ENCODE measurements at places on chromosomes 12 and 14.

- no peak for DNase-seq
These were observed 32.1 kb downstream of the CMKLR1 start for GRCh38 chr12:108307006-108307405.

GRCh38 chr14:70527501-70528105 is 7.2 kb downstream of the ADAM20 start:
- DNase-seq, result no peak

DNA sequence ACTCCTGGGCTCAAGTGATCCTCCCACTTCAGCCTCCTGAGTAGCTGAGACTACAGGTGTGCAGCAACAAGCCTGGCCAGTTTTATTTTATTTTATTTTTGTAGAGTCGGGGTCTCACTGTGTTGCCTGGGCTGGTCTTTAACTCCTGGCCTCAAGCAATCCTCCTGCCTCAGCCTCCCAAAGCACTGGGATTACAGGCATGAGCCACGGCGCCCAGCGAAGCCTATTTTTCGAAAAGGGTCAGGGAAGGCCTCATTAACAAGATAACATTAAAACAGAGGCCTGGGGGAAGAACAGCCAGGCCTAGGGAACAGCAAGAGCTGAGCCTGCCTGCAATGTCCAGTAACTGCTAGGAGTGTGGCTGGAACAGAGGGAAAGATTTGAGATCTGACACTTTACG is 36.1 kb upstream of the VRK1 start:
- DNase-seq, result no peak

DNA sequence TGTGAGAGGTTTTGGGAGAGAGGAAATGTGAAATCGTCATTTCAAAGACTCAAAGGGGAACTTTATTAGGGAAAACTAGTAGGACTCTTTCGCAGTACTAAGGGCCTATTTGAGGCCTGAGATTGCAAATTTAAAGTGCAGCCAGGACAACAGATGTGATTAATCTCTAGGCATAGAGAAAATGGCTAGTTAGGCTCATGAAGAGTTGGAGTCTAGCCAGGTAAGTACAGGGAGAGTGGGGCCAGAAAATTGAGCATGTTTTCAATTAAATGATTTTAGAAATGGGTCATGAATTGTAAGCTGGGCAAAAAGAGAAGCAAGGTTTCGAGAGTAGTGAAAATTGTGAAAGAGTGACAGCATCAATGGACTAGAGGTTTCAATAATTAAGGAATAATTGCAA is 91.9 kb upstream of the LMNTD1 start:
- no peak for DNase-seq

GRCh38 chr14:102027951-102028350 is 58.9 kb downstream of the HSP90AA1 start:
- DNase-seq, result no peak

DNA sequence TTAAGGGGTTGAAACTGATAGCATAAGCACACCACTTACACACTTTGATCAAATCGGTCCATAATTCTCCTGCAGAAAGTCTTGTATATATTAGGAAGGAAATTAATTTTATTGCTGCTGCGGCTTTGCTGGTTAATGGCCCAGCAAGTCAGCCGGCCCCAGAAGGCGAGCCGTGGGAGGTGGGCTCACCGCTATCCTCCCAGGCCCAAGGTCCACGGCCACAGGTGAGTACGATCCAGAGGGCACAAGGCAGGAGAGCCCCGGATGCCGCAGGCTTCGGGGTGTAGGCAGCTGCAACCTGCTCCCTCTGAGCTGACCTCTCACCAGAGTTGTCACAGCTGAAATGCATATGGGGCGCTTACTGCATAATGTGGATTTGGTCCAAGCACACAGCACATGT is 165.7 kb downstream of the TBX5 start:
- DNase-seq, result no peak

DNA sequence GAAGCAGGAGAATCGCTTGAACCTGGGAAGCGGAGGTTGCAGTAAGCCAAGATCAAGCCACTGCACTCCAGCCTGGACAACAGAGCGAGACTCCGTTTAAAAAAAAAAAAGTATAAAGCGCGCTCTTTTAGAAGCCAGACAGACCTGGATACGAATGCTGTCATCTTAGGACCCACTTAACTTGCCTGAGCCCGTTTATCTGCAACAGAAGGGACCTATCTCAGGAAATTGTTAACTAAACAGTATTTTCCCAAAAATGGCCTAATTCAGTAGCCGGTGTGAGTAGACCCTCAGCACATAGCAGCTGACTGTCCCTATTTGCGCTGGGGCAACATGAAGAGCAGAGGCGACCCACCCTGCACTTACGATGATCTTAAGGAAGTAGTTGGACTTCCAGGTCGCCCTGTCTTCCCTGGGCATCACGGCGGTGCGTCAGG is 529 bp downstream of the RPLP0 start:
- DNase-seq, result no peak

DNA sequence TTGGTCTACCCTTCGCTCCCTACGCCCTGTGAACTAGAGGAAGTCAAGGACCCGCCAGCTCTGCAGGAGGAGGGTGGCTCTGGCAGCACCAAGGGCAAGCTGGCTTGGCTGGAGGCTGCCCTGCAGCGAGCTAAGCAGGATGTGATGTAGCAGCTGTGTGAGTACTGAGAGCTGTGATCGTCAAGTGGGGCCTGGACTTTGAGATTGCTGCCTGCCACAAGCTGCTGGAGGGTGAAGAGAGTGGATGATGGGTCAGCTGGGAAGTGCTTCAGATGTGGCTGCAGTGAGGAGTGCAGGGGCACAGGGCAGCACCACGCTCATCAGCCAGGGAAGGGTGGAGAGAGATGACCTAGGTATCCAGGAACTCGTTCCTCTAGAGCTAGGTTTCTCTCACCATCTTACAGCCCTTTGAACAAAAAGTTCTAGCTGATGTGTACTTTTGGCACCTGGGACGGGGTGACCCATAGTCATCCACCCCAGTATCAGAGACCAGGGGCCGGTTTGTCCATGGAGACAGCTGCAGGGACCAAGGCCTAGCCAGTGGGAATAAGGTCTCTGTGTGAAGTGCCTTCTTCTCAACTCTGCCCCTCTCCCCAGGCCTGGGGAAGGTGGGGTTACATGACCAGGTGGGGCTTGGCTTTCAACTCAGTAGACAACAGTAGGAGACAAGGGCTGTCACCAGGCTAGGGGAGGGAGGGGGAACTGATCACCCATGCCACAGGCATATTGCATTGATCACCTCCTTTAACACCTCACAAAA is 3.2 kb downstream of the KRT86 start:
- no peak for DNase-seq

DNA sequence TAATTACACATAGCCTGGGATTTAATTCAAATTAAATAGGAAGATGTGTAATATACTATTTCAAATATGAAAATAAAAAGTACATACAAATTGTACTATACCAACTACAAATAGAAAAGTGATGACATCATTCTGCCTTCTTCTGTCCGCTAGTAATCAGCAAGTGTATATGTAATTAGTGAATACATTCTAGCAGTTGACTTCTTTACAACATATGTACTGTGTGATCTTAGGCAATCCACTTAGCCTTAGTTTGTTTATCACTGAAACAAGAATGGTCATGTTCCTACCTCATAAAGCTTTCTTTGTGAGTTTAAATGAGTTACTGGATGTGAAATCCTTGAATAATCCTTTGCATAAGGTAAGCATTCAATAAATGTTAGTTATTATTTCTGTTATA is 7.8 kb upstream of the LUM start:
- DNase-seq, result no peak

GRCh38 chr12:1929985-1930802 is 11.7 kb upstream of the CACNA2D4 start:
- DNase-seq, result no peak

DNA sequence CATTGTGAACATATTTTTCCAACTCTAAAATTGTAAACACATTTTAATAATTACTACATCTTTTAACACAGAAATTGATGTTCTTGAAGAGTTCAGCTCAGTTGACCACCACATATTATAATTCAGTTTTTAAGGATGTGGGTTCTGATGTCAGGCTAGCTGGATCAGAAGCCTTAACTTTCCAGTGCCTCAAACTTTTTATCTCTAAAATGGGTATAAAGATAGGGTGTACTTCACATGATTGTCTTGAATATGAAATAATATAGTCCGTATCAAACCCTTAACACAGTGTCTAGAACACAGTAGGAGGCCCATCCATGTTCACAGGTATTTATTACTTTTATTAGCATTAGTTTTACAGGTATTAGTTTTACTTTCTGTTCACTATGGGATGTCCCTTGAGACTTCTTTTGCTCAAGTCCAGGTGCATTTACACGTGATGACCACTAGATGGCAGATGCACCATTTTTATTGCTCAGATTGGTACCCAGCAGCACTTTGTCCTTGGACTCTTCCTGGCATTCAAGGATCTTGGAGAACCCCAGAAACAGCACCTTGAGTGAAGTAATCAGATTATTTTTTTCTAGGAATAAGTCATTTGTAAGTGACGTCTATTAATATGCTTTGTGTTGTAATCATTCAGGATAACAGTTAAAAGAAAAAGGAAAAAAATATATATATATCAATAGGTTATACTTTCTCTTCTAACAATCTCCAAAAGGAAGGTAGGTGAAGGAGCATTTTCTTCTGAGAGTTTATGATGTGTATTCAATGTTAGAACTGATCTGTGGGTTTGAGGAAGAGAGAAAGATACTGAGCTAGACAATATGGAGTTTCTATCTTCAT is 580.2 kb downstream of the ETNK1 start:
- DNase-seq, result no peak

DNA sequence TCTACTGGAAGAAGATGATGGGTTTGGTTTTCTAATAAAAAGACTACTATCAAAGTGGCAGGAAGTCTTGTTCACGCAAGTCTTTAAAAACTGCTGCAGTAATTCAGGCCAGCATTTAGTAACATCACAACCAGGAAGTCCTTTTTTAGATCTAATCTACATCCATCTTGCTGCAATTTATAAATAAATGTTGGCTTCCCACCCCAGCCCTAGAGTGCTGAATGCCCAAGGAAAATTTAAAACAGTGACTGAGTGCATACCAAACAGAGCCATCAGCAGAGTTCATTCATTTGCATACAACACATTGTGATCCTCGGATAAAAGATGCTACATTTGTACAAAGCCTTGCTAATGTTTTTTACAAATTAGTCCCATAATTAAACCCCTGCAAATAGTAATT is 72.1 kb downstream of the PHLDA1 start:
- DNase-seq, result no peak

DNA sequence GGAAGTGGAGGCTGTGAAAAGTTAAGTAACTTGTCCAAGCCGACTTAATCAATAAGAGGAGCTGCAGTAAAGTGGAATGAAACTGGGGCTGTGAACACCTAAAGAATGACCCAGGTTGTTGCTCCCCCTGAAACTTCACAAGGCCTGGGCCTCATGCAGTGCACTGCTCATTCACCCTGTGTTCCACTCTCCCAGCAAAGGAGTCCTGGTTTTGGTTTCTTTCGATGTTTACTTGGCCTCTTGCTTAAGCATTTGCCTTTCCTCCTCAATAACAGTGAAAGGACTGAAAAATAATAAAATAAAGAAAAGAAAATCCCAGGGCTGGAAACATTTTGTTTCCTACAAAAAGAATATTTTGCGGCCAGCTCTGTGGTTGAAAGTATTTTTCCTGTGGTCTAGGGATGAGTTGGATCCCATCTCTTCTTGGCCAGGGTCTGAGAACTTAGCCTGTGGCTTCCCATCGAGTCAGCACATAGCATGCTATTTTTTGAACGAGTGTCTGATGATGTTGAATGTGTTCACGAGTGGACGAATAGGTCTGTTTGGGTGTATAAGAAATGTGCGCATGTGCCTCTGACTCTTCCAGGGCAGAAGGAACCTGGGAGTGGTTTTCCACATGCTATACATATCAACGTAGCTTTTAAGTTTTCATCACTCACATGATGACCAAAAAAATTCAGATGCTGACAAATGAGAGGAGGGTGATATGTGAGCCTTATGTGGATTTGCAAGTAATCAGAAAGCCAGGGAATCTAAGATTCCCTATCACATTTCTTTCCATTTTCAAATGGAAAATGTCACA is 349.8 kb downstream of the ZFP36L1 start:
- DNase-seq, result no peak

DNA sequence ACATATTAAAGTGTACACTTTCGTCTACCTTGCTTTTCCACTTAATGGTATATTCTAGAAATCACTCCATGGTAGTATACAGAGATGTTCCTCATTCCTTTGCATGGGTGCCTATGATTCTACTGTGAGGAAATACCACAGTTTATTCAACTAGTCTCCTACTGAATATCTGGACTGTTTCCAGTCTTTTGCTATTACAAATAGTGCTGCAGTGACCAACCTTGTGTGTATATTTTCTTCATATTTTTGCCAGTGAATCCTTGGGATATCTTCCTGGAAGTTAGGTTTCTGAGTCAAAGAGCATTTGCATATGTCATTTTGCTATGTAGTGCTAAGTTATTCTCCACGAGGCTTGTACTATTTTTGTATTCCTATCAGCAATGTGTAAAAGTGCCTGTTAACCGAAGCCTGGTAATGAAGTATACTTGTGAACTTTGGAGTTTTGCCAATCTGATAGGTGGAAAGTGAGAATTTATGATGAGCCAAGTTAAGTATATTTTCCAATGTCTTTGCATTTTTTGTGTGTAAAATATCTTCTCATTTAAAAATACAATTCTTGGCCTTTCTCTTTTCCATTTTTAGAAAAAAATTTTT is 31.3 kb upstream of the TMEM263 start:
- no peak for DNase-seq

DNA sequence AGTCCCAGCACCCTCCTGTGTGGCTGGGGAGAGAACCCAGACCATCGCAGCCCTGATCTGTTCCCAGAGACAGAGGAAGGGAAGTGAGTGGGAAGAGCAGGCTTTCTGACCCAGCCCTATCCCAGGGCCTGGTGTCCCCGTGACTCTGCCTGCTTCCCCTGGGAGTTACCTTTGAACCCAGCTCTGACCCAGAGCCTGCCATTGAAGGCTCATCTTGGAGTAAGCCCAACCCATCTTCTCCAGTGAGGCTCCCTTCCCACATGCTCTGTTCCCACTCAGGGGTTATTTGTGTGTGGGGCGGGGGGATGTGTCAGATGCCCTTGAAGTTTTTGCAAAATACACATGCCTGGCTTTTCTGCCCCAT is 6.0 kb downstream of the TMEM63C start:
- no peak for DNase-seq

DNA sequence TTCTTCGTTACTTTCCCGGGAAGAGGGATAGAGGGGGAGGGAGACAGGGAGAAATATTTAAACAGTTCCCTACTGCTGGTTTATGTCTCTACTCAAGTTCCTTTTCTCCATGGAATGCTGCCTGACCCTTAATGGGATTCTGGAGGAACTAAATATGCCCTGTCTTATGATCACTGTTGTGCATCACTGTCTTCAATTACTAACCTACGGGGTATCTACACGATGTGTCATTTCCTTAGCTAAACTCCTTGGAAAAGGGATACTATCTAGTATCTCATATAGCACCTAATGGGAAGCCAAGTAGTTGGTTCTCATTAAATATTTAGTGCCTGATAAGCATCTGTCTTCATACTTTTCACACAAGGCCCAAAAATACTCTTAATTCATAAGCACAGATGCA is 37.5 kb upstream of the FBLN5 start:
- no peak for DNase-seq

All from stimulated activated naive CD4-positive, alpha-beta T cell treated with Interleukin-2 at 50 U/mL for 16 hours (primary cell).